ENCODE measurements at places on chromosomes 16 and 17.

DNA sequence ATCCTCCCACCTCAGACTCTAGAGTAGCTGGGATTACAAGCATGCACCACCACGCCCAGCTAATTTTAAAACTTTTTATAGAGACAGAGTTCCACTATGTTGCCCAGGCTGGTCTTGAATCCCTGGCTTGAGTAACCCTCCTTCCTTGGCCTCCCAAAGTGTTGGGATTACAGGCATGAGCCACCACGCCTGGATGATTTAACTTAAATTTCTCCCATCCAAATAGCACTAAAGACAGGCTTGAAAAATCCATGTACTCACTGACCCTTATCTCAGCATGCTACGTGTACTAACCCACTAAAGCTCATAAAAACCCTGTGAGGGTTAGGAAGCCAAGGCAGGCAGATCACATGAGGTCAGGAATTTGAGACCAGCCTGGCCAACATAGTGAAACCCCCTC lies 4.6 kb downstream of the SLC5A10 start:
- DNase-seq, result no peak

GRCh38 chr16:55271945-55272513 lies 52.0 kb upstream of the IRX6 start:
- DNase-seq, result no peak

GRCh38 chr16:86199182-86199581 lies 300.2 kb downstream of the IRF8 start:
- no peak for DNase-seq

DNA sequence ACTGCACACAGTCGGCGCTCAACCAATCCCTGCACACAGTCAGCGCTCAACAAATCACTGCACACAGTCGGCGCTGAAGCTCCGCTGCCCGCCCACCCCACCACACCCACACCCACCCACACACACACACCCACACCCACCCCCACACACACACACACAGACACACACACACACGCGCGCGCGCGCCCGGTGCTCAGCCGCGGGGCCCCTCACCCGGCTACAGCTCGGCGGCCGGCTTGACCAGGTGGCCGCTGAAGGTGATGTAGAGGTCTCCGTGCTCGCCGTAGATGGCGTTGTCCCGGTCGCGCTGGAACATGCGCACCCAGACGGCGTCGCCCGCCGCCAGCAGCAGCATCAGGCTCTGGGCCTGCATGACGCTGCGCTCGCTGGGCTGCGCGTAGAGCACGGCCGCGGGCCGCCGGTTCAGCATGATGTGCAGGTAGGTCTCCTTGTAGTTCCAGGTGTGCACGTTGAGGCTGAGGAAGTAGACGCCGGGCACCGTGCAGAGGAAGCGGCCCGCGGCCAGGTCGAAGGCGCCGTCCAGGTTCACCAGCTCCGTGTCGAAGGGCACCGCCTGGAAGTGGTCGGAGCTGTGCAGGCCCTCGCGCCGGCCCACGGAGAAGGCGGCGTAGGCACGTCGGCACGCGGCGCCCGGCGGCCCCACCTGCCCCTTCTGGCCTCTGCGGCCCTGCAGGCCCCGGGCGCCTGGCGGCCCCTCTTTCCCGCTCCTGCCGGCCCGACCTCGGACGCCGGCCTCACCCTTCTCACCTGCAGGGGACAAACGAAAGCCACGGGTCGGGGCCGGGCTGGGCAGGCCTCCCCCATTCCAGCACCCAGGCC lies 2.5 kb downstream of the C1QTNF8 start:
- peak; percentile 51 for DNase-seq

- DNase-seq, result no peak
Measured at GRCh38 chr17:79192503-79193351, 118.1 kb downstream of the ENGASE start.

GRCh38 chr17:27980043-27980442 lies 62.4 kb upstream of the NLK start:
- DNase-seq, result no peak

DNA sequence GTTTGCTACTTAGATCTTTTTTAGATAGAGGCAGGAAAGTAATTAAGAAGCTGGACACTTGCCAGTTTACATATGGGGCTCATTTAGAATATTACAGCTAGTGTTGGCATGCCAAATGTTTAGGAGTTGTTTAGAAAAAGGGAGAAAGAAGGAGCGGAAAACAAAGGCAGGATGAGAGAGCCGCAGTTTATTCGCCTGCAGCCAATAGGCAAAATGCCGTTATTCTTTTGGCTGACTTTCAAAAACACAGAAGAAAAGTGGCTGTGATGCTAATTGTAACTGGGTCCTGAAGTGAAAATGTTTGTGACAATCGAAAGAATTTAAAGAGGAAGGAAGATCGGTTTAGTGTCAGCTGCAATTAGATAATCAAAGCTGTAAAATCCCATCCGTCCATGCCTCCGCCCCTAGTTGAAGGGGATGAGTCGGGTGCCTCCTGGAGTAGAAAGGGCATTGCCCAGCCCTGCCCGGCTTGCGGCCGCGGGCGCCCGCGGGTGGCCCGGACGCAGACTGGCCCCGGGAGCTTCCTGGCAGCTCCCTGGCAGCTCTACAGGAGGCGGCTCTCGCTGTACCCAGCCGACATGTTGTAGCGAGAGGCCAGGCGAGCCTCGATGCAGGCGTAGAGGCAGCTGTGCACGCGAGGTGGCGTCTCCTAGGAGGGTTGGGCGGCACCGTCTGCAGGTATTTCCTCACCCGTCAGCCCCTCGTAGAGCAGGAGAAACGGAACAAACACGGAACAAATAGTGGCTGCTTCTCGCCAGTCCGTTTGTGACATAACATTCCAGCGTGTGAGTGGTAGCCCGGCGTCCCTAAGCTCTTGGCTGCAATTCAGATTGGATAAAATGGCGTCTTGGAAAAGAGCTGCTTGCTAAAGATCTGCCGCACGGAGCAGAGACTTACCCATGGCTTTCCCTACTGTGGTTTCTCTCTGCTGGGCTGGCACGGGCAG lies 82.2 kb downstream of the TNRC6C start:
- peak; percentile 39 for DNase-seq

DNA sequence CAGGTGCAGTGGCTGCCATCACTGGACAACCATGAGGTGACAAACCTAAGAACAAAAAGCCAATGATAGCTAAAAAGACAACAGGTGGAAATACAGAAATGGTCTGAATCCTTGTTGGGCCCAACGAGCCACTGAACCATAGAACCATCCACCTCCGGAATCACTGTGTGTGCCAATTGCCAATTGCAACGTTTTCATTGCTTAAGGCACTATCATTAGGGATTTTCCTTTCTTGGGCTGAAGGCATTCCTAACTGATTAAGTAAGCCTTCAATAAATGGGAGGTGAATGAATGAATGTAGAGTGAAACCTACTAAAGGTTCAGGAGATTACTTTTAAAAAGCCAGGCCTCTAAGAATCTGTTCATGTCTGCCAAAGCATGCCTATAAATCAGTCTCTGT lies 3.6 kb downstream of the USP31 start:
- no peak for DNase-seq

DNA sequence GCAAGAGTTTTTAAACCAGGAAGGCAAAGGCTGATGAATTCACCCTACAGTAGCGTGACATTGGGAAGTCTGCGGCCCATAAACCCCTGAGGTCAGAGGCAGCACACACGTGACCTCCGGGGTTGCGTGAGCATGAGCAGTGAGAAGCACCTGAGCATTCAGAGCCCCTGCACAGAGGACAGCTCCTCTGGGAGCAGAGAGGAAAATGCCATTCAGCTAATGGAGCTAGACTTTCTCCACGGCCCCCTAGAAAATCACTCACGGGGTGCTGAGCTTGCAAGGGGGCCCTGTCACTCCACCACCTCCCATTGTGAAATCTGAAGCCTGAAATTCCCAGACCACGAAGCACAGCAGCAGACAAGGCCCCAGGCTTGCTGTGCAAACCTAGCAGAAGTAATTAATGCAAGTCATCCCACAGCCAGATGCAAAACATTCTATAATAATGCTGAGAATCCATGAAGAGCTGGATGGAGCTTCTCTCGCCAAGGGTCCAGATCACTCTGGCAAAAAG lies 114.9 kb upstream of the RCVRN start:
- no peak for DNase-seq

- no peak for DNase-seq
Measured at GRCh38 chr16:8622315-8622656, 788 bp downstream of the METTL22 start.
